NCI-H1930 (cell line): ENCODE measurements at places on chromosomes 16 and 17.

- no peak for DNase-seq
Observed at GRCh38 chr16:400061-400591, 1.6 kb upstream of the DECR2 start.

- no peak for DNase-seq
Observed at GRCh38 chr17:40540448-40540847, 24.8 kb downstream of the CCR7 start.

DNA sequence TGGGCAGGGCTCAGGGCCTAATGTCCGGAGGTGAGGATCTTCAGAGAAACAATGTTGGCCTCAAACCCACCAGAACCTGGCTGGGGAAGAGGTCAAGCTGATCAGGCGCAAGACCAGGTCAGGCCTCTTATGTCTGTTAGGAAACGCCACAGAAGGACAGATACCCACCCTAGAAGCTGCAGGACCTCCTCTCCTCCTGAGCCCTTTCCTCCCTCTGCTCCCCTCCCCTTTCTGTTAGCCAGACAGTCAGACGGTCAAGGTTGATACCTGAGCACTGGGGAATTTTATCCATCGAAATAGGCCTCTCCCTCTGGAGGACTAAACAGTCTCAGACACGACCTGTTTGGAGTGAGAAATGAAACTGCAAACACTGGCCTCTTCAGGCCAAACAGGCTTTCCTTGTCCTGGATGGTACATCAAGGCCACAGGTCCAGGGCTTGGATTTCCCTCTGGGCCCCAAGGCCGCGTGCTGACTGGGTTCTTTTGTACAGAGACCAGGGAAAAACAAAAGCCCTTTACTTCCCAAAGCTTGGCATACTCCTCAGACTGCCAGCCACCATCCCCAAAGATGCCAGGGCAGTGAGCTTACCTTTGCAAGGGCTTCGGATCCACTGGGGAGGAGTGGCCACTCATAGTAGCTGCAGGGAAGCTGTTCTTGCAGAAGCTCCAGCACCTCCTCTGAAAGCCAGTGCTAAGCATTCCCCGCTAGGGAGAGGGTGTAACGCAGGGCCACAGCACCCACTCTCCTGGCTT lies 135.8 kb downstream of the CCDC182 start:
- no peak for DNase-seq

- no peak for DNase-seq
Observed at GRCh38 chr16:50371936-50372595, 3.3 kb upstream of the BRD7 start.

- no peak for DNase-seq
Observed at GRCh38 chr17:9001559-9001958, 19.8 kb upstream of the NTN1 start.

- DNase-seq = no peak
Observed at GRCh38 chr17:2183346-2183745, 120.2 kb downstream of the SMG6 start.

GRCh38 chr17:10120749-10121148 lies 77.7 kb downstream of the GAS7 start:
- no peak for DNase-seq

DNA sequence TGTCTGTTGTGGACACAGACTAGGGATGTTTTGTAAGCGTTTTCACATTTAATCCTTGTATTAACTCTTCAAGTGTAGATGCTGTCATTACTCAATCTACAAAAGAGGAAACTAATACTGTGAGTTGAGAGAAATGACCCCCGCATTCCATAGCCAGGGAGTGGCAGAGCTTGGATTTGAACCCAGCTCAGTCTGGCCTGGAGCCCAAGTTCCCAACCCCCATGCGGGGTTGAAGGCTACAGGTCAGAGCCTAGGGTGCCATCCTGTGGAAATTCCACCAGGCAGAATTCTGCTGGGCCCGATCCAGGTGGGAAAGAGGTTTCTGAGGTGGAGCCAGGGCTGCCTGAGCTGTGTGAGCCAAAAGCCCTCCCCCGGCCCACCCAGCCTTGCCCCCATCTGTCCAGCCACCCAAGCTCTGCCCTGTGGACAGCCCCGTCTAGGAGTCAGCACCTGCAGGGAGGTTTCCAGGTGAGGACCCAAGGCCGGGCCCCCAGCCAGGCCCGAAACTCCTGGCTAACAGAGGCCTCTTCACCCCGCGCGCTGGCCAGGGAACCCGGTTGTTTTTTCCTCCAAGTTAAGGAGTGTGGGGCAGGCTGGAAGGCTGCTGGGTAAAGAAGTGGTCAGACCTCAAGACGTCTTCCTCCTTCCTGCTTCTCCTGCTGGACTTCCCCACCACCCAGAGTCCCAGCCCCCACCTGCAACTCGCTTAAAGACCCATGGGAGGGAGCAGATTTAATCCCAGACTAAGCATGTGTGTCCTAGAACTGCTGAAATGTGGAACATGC lies 5.7 kb downstream of the MMP15 start:
- DNase-seq = no peak

- no peak for DNase-seq
Observed at GRCh38 chr16:77344341-77344740, 90.5 kb downstream of the ADAMTS18 start.

GRCh38 chr17:8788998-8789397 lies 10.2 kb downstream of the MFSD6L start:
- DNase-seq = no peak

GRCh38 chr16:89349947-89350633 lies 132.6 kb downstream of the ZNF778 start:
- no peak for DNase-seq

GRCh38 chr17:39555368-39555767 lies 52.4 kb downstream of the NEUROD2 start:
- DNase-seq = no peak

- no peak for DNase-seq
Observed at GRCh38 chr16:21279501-21279900, 1.4 kb upstream of the CRYM start.

- DNase-seq = no peak
Observed at GRCh38 chr16:73823205-73823849, 473.3 kb upstream of the PSMD7 start.

DNA sequence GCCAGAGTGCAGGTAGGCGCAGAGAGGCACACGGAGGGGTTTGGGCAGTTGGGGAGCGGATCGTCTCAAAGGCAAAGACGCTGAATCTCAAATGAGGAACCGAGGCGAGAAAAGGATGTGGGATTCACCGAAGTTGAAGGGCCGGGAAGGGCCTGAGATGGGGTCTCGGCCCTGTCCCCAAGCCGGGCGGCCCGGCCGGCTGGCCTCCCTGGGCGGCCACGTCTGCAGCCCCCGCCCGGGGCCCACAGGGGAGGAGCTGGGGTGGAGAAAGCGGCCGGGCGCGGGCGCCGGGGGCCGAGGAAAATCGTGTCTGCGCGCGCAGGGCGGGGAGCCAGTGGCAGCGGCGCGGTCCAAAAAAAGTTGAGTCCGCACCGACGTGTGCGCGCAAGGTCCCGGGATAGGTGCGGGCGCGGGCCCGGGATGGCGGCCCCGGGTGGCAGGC lies 458 bp downstream of the SLC12A4 start:
- no peak for DNase-seq

DNA sequence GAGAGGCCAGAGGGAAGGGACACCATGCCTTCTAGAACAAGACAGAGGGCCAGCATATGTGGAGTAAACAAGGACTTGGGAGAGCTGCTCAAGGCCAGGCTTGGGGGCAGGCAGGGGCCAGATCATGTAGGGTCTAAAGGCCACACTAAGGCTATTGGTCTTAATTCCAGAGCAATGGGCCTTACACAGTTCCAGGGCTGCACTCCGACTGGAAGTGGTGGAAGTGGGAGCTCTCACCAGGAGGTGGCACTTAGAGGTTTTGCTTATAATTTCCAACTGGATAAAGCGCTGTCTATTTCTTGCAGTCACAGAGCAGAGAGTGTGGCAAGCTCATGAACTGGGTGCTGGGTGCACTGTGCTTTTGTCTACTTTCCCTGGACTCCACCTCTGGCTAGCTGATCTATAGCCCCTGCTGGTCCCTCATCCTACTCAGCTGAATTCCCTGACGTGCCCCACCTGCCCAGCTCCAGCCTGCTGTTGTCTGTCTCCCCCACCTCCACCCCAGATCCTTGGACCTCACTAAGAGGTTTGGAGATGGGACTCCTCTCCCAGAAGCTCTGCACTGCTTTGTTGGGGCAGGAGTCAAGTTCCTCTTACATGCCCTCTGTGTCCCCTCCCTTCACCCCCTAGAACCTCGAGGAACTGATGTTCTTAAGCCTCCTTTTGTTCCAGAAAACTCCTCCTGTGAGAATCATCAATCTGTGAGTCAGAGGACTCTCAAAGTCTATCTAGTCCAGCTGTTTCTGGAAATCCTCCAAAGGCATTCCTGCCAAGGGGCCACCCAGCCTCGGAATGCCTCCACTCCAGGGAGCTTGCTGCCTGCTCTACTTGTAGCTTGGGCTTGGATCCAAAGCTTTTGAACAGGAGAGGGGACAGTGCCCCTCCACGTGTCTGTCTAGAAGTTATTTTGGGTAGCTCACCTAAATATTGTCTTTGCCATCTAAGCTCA lies 48.1 kb upstream of the KSR1 start:
- no peak for DNase-seq

DNA sequence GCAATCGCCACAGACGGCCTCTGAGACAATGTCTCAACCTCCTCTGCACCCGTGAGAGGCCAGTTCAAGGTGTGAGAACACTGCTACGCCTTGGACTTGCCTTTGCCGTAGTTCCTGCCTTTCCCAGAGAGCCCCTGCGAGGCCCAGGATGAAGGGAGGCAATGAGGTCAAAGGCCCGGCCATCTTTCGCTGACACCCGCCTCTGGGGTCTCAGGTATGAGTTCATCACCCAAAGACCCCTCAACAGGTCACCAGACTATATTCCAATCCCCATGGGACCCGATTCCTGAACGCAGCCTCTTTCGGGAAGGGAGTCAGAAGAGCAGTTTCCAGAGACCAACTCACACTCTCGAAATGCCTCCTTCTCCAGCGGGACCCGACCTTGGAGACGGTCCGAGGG lies 573.5 kb downstream of the KCNJ18 start:
- DNase-seq = no peak

DNA sequence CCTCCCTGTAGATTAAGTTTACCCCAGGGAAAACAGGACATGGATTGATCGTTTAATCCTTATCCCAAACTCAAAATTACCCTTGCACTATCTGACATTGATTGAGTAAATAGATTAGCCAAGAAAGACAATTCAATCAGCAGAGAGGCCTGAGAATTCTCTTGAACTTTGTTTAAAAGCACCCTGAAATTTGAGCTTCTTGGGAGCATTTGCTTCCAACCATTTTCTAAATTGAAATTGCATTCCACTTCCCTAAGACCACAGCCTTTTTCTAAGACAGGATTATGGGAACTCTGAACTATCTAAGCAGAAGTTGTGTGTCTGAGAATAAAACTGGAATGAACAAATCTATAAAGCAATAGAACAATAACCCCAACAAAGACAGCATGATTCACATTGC lies 76.6 kb upstream of the TNRC6A start:
- DNase-seq = no peak

GRCh38 chr16:70738083-70738977 lies 52.5 kb upstream of the MTSS2 start:
- DNase-seq = no peak

GRCh38 chr17:54864636-54865356 lies 35.9 kb upstream of the TOM1L1 start:
- DNase-seq = peak; percentile 15

DNA sequence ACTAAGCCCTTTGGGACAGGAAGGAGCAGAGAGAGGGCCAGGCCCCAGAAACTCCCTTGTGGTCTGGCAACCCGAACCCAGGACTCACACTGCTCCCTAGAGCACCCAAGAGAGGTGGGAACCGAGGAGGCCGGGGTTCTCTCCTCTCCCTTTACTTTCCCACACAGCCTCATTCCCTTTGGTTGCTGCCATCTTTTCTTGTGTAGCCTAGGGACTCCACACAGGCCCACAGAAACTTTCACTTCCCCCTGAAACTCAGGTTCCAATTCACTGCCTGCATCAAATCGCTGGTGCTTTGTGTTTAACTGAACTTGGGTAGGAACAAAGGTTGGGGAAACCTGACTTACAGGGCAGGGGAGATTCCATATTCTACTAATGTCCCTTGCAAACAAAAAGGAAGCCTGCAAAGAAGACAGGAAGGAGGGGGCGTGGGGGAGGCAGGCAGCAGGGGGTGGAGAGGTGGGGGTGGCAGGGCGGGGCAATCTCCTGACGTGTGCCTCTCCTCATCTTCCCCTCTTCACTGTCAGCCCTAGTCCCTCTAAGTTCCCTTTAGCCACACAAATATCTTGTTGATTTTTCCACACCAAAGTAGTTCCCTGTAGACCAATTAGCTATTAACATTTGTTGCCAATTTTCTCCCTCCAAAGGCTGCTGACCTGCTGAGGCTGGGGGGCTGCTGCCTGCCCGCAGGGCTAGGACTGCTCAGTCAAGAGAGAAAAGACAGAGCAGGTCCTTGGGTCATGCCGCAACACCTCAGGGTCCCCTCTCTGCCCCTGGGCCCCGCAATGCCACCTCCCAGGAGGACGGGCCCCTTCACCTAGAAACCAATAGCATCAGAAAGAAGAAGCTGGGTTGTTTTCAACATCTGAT lies 8.0 kb downstream of the ST3GAL2 start:
- DNase-seq = no peak

GRCh38 chr16:69909760-69910159 lies 41.4 kb upstream of the CLEC18A start:
- DNase-seq = no peak

- DNase-seq = no peak
Observed at GRCh38 chr17:18250259-18250658, 8.3 kb downstream of the FLII start.

- DNase-seq = no peak
Observed at GRCh38 chr16:65532258-65532657, 410.4 kb upstream of the CDH11 start.

DNA sequence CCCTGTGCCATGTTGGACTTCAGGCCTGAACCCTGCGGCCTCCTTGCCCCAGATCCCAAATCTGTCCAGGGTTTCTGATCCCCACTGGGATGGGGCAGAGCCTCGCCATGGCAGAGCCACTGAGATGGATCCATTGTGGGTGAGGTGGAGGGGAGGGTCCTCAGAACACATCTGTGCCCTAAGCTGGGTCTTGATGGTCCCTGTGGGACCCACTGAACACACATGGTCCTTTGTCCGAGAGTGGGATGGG lies 38.0 kb upstream of the KSR1 start:
- DNase-seq = no peak

DNA sequence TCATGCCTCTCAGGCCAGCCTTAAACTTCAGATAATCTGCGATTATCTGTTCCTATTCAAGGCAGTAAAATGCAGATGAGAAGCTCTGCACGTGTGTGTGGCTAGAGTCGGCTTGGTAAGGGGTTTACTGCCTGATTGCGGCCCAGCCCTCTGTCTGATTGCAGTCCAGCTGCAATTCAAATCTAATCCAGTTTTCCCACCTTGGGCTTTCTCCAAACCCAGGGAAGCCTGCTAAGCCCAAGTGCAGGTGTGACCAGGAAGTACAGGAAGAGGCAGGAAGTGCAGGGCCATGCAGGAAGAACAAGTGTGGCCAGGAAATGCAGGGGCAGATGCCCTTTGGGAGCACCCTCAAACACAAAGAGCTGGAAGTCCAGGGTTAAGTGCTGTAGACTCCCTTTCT lies 314.9 kb downstream of the CEP112 start:
- DNase-seq = no peak

- no peak for DNase-seq
Observed at GRCh38 chr17:36947922-36948716, 635 bp upstream of the AATF start.
